ENCODE measurements at places on chromosomes 2 and 18. TPM values are rescaled to one million over a fixed set of nuclear protein-coding genes. Genes with fewer than 3 reads are reported as not detected.
A peak's percentile ranks its signal among the peaks of the same experiment; 100 is the strongest.

GRCh38 chr2:187918996-187919821 is 365.0 kb upstream of the TFPI start:
- DNase-seq = peak; percentile 60

Gene REG3A
- not detected for total RNA-seq

GRCh38 chr2:210309548-210310233 is 5.3 kb downstream of the MYL1 start:
- DNase-seq = no peak

- DNase-seq = peak; percentile 54
These were observed 44.7 kb upstream of the KIDINS220 start for GRCh38 chr2:8882094-8882493.

DNA sequence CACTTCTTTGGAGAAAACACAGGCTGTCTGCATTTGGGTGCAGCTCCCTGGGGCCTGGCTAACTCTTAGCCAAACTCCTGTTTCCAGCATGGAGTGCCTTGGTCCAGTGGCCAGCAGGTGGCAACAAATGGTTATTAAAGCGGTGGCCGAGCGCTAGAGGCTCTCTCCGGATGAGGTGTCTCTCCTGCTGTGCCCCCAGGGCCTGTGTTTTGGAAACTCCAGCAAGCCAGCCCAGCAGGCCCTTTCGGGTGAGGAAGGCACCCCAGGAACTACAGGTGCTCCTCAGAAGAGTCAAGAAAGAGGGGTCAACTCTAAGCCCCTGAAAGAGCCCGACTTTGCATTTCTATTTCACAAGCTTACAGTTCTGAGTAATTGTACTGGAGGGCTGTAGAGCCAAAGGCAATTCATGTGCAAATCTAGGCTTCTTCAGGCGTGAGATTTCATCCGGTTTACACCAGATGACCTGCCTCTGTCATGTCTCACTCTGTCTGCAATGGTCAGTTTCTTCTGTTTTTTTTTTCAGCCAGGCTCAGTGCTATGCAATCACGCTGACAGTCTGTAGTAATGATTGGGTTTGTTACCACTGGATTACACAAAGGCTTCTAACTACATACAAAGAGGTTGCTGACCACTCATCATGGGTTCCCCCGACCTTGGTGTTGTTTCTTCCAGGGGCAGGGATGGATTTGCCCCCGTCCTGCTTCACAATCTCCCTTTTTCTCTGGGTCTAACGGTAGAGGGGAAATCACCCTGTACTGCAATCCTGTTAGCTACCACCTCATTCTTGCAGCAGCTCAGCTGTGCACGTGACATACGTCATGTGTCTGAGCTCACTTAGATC is 7.6 kb upstream of the CHRNA1 start:
- DNase-seq = peak; percentile 73

GRCh38 chr2:95122197-95122551 is 566 bp upstream of the MRPS5 start:
- no peak for DNase-seq

Gene EPHA4
- total RNA-seq = 0.41 TPM

DNA sequence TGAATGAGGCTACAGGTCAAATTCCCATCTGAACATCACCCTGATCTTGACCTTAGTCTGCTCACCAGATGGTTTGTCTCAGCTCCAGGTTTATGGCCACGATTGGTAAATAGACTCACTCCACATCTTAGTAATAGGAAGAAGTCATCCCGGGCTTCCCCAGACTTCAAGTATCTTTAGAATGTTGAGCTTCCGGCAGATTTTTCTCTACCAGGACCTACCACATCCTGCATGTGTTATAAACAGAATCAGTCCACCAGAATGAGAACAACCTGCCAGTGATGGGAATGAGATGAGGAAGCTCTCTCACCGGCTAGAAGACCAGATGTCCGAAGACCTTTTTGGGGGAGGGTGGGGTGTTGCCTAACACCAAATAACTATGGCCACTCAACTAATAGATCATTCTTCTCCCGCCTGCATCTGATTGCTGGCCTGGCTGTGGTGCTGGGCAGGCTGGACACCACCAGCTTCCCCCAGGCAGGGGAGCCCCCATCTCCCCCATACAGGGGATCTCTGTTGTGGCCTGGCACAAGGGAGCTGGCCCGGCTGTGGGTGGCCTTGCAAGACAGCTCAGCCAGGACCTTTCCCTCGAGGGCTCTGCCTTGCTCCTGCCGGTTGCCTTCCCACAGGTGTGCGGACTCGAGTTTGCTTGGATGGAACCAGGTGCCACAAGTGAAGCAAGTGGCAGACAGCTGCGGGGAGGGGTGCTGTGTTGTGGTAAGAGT is 88.5 kb downstream of the SH3RF3 start:
- DNase-seq = no peak

DNA sequence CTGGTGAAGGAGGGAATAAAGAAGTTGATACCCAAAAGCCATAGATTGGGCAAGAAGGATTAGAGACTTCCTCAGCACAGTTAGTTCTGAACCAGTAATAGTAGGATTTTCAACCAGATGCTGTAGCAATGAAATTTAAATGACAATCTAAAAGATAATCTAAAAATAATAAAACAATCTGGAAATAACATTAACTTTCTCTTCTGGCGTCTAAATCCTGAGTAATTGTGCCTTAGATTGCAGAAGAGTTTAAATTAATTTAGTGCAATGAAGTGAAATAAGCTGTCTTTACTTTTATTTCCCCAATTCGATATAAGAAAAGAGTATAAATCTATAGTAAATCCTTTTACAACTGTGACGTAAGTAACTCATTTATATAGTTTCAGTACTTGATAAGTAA is 186.8 kb upstream of the DOK6 start:
- DNase-seq = no peak

Gene NLRC4
- not detected for total RNA-seq

GRCh38 chr18:43442571-43442970 is 165.3 kb upstream of the SYT4 start:
- DNase-seq = no peak

DNA sequence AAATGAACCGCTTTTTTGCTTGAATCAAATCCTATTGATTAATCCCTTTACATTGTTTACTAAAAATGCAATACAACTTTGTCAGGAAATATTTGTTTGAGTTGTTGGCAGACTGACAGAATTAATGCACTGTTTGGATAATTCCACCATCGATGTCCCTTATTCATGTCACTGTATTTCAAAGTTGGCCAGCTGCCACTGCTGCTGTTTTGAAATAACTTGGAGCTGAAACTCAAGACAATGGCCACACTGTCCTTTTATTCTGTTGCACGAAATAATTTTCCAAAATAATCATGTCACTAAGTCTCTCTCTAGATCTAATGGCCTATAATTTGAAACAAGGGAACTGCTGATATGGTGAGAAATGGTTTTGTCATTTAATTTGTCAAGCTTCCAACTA is 55.2 kb upstream of the PAX3 start:
- DNase-seq = peak; percentile 8

Gene COL4A3
- not detected for total RNA-seq

DNA sequence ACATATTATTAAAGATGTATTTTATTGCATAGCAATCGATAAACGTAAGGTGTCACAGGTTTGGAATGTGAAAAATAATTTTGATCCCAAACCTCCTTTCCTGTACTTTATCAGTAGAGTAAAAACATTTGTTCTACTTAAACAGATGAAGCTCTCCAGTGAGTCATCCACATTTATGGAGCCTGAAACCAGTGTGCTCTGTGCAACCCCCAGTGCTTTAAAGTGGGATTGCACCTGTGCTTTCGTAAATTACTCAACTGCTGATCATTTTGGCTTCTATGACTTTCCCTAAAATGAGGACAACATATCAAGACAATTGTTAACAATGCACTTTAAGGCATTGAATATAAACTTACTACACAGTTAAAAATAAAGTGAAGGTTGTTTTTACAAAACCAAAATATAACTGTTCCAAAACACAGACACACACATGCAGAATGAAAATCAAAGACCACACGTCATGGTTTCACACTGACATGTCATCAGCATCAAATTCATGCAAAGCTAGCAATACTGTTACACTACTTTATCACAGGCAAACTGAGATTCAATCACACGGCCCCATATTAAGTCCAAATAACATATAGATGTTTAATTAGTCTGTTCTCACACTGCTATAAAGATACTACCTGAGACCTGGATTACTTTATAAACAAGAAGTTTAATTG is 9.7 kb downstream of the TMEM18 start:
- DNase-seq = peak; percentile 61

Gene LAMA1
- not detected for total RNA-seq

DNA sequence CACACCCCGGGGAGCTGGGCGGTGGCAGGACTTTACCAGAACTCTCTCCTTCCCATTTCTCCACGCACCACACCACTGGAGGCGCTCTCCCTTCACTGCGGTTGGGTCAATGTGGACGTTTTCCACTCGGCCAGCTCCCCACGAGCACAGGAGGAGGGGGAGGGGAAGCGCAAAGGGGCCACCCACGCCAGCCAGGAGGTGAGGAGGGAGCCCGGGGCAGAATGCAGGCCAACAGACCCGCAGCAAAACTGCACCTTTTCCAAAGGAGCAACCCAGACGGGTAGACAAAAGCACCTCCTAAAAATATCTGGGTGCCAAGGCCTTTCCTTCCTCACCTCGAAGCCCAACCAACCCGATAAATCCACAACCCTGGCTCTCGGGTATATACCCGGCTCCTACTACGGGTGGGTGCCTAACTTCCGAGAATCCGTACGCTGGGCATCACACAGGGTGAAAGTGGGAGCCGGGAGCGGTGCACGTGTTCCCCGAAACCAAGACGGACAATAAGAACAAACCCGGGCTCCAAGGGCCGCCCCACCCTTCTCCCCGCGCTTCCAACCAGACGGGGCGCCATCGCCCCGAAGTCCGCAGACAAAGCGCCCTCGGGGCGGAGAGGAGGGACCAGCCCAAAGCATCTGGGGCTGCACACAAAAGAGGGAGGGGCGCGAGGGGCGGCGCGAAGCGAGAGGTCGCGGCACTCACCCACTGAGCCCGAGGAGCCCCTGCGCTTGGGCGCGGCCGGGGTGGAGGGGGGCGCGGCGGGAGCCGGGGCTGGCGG is 1.0 kb downstream of the RTN4 start:
- peak; percentile 90 for DNase-seq

- DNase-seq = no peak
These were observed 165.0 kb downstream of the KLHL29 start for GRCh38 chr2:23549821-23550530.

DNA sequence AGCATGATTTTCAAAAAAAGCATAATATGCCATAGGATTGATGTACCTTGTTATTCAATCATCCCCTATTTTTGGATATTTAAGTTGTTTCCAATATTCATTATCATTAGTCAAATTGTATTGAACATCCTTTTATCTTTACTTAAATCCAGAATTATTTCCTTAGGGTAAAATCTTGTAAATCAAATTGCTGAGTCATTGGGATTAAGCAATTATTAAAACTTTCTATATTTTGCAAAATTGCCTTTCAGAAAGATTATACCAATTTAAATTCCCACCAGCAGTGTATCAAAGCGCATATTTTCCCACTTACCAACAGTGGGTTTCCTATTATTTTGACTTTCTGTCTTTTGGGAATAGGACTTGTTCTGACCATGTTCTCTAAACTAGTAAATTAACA is 159.3 kb downstream of the SS18 start:
- DNase-seq = no peak

Gene EVX2
- total RNA-seq = not detected

GRCh38 chr2:100879296-100879695 is 59.4 kb downstream of the NPAS2 start:
- DNase-seq = no peak

DNA sequence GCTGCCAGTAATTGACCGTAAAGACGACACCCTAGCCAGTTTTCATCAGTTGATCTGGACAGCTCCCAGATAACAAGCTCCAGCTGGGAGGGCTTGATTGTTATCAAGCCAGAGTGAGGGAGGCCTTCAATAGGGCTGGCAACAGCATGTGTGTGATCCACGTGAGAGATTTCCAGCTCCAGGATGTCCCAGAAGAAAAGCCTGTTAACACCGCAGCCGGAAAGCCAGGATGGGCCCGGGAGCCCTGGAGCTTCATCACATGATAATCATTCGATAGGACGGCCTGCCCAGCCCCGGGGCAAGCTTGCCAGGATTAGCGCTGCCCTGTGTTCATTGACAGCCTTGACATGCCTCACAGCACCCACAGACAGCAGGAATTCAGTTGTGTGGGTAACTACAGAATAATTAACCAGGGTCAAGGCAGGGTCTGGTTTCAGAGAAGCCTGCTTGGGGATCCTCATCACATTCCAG is 182.5 kb downstream of the C1D start:
- DNase-seq = no peak

- peak; percentile 85 for DNase-seq
These were observed 935 bp upstream of the RAMP1 start for GRCh38 chr2:237858294-237859081.

Gene CD28
- not detected for total RNA-seq

Data from HT-29 (cell line).